Airway epithelial cell (primary cell): ENCODE measurements at places on chromosomes 6 and 20. TPM values are rescaled to one million over a fixed set of nuclear protein-coding genes. Genes with fewer than 3 reads are reported as not detected.

Gene RSPH9
- total RNA-seq = 0.14 and 0.23 TPM in 2 replicates

Gene FRK
- 2.7 and 3.7 TPM in 2 replicates for total RNA-seq

Gene TBC1D22B
- 6.9 and 9.9 TPM in 2 replicates for total RNA-seq

Gene SOBP
- total RNA-seq = 0.19 and 0.99 TPM in 2 replicates

Gene IMPG1
- not detected in 2 replicates for total RNA-seq

Gene CASS4
- 0.21 TPM in 1 of 2 replicates, not detected in the other for total RNA-seq

Gene TRIM31
- 0.05 TPM in 1 of 2 replicates, not detected in the other for total RNA-seq

Gene ALDH5A1
- 1.6 and 2.0 TPM in 2 replicates for total RNA-seq

Gene POM121L2
- total RNA-seq = not detected in 2 replicates

Gene SRSF12
- total RNA-seq = 0.19 and 0.21 TPM in 2 replicates

Gene GPLD1
- 0.28 and 0.74 TPM in 2 replicates for total RNA-seq

Gene ZBTB46
- total RNA-seq = 0.42 and 0.93 TPM in 2 replicates
